Islet precursor cell (in vitro differentiated cells): ENCODE measurements at places on chromosomes 6 and 20.

DNA sequence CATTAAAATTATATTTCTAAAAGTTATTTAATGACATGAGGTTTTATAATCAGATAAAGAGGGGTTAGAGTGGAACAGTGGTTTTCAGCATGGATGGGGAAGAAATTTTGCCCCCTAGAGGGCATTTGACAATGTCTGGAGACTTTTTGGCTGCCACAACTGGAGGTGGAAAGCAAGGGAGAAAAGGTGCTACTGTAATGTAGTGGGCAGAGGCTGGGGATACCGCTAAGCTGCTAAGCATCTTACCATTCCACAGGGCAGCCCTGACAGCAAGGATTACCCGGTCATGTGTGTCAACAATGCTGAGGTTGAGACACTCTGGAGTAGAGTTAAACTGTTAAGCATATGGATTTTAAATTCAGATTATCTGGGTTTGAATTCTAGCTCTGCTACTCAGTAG lies 52.9 kb upstream of the FABP7 start:
- no peak for DNase-seq

GRCh38 chr6:53358440-53359094 lies 9.8 kb upstream of the ELOVL5 start:
- no peak for DNase-seq

DNA sequence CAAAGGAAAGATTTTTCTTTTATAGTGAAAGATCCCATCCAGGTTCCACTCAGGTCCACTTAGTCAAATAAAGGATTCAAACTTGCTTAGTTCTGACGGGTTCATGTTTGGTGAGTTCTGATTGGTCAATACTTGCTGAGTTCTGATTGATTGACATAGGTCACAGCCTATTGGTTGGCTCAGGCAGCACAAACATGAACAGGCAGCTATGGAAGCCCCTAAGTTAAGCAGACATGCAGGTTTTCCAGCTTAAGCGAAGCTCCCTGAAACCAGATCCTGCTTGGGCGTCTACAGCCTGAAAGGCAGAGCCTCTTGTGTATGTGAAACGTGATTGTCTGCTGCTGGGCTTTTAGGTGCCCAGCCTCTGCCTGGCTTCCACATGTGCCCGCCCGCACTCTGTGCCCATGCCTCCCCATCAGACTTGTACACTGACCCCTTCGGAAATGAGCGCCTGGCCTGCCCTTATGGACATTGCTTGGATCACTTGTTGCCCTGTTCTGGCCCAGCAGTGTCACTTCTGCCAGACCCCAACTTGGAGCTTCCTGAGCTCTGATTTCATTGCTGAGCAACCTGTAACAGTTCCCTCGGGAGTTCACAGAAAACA lies 45.4 kb upstream of the ECI2 start:
- no peak for DNase-seq

- peak; percentile 60 for DNase-seq
These were observed 542.9 kb upstream of the JAG1 start for GRCh38 chr20:11216451-11217314.

DNA sequence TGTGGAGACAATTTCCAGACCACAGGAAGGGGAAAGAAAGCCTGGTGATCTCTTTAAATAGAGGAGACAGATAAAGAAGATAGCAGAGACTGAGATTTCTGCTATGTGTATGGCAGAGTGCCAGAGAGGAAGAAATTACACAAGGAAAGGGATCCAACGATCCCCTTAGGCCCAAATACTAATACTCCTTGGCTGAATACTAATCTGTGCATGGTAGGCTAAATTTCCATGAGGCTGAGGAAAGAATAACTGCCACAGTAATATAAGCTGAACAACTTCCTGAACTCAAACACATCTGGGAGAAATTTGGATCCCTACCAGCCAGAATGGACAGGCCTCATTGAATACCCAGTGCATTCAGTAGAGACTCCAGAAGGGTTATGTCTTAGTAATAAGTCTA lies 83.3 kb upstream of the TNFAIP3 start:
- no peak for DNase-seq

DNA sequence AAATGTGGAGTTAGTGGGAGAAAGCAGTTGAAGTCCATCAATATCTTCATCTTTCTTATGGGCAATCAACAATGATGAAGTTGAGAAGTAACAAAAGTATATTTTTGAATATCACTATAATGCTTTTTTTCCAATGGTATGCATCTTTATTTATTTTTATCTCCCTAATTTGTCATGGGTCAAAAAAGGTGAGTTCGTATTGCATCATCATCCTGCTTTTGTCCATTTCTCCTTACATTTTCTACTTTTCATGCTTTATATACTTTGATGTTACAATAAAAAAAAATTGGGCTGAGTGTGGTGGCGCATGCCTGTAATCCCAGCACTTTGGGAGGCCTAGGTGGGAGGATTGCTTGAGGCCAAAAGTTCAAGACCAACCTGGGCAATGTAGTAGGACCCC lies 101.2 kb upstream of the STXBP5 start:
- DNase-seq, result no peak

DNA sequence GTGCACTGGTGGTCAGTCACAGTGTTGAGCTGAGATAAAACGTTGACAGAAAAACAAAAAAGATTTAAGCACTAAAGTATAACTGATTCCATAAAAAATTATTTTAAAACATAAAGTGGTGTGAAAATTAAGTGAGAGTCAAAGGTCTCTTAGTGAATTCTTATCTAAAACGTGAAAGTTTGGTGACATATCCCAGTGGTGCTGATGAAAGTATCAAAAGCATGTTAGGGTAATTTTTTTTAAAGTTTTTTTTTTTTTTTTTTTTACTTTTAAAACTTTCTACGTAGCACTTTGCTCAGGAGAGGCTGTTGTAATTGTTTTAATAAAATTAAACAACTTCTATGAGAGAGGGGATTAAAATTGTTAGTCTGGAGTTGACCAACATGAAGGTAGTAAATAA lies 65.6 kb upstream of the TMEM30A start:
- no peak for DNase-seq

GRCh38 chr6:129696843-129697242 lies 13.1 kb downstream of the ARHGAP18 start:
- DNase-seq, result no peak

DNA sequence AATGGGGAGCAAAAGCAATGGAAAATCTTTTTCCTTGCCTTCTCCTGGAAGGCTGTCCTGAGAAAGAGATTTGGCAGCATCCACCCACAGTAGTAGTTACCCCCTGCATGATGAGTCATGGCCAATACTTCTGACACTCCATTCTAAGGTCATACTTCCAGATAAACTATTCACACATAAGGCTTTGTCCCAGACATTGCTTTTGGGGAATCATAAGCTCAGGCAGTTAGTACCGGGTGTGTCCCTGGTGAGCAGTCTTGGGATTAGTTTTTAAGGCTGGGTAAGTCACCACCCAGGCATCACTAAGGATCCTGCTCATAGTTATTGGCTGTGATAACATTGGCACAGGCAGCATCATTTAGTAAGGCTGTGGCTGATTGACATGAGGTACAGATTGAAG lies 160.6 kb upstream of the GGTLC1 start:
- DNase-seq, result peak; percentile 25

DNA sequence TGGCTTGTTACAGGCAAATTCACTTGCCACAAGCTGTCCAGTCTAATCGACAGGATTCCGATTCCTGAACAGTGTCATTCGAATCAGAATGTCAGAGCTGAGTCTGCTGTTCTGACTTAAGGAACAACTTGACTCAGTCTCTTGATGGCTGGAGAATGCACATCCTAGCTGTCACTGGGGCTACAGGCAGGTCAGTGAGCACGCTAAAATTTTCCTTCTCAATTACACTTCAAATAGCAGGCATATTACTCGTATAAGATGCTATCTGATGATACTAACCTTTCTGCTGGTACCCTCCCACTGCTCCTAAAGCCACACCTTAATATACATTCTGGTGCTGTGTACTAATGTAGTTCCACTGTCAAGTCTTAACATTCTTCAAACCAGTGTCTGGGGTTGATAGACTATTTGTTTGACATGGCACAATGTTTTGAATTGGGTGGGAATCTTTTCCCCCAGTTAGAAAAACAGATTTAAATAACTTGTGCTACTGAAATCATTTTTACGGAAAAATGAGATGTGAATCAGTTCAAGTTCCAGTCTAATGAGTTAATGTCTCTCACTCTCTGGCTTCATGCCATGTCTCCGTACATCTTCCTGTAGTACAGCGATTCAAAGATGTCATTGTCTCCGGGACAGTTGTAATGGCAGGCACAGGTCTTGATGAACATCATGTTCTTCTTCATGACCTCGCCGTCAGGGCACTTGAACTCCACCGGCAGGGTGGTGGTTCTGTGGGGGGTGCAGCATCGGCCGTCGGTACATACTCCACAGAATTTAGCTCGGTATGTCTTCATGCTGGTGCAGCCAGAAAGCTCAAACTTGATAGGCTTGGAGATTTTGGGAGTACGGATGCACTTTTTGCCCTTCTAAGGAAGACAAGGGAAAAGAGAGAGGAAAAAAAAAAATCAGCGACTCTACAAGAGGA lies 2.2 kb downstream of the CCN2 start:
- peak; percentile 68 for DNase-seq

- no peak for DNase-seq
These were observed 131.4 kb downstream of the BMP2 start for GRCh38 chr20:6898928-6899327.

DNA sequence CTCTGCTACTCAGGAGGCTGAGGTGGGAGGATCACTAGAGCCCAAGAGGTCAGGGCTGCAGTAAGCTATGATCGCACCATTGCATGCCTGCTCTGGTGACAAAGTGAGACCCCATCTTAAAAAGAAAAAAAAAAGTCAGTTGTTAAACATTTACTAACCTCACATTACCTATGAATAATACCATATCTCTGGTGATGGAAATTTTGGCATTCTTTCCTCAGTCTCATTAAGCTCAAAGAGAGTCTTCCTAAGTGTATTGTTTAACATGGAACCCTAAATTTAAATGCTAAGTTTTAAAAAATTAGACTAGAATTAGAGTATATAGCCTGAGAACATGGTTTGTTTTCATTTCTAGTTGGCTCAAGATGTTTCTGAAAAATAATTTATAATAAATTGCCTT lies 11.3 kb upstream of the BFSP1 start:
- DNase-seq, result no peak

- peak; percentile 45 for DNase-seq
These were observed 1.2 kb downstream of the GGT7 start for GRCh38 chr20:34871320-34871926.

DNA sequence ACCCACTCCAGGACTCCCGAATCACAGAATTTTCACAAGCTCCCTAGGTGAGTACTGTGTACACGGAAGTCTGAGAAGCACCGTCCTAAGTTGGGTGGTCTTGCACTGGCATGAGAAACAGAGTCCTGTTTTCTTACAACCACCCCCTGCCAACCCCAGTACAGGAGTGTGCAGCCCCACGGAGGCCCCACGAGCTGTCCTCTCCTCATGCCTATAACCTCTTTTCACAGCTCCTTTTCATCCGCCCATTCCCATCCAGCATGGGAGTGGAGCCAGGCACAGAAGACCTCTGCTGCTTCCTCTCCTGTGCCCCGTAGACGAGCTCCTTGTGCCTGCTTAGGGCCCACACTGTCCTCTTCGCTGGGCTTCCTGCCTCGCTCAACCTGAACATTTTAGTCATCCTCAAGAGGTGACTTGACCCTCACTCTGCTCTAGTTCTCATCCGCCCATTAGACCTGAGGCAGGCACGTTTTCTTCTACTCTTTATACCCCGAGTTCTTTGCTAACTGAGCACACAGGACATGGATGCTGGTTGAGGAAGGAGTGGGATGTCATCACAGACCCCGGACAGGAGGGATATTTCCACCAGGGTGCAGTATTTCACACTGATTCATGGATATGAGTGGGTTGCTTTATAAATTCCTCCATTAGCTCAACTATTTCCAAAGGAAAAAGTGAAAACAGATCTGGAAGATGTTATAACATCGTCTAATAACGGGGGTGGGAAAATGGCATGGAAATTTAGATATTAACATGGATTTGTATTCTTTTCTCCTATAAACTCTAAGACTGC lies 160.5 kb downstream of the TTLL2 start:
- DNase-seq, result no peak

GRCh38 chr6:29490552-29490951 lies 2.8 kb upstream of the MAS1L start:
- no peak for DNase-seq

DNA sequence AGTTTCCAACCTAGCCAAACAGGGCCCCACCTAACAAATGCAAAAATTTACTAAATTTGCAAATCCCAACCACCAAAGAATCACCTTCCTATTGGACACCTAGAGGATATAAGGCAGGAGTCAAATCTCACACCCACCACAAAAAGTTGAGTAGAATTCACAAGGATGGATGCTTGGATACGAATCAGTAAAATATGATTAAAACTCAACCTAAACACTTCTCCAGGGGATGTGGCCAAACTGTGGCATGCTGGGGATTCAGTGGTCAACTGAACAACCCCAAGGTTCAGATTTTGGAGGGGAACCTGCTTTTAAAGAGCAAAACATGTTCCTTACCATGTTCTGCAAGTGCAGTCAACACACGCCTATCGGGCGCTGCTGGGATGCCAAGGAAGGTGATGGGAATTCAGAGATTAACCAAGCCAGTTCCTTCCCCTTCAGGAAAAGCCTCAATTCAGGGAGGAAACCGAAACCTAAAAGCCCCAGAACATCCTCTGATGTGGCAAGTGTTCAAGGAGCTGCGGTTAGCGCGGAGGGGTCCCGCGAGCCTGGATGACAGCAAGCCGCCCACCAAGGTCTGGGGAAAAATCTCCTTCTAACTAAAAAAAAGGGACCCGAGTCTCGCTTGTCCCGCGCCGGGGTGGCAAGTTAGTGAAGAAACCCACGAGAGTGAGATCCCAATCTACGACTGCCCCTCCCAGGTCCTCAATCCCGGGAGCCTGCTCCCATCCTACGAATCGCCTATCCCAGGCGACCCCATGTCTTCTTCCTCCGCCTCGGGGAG lies 902 bp downstream of the SAMHD1 start:
- no peak for DNase-seq

DNA sequence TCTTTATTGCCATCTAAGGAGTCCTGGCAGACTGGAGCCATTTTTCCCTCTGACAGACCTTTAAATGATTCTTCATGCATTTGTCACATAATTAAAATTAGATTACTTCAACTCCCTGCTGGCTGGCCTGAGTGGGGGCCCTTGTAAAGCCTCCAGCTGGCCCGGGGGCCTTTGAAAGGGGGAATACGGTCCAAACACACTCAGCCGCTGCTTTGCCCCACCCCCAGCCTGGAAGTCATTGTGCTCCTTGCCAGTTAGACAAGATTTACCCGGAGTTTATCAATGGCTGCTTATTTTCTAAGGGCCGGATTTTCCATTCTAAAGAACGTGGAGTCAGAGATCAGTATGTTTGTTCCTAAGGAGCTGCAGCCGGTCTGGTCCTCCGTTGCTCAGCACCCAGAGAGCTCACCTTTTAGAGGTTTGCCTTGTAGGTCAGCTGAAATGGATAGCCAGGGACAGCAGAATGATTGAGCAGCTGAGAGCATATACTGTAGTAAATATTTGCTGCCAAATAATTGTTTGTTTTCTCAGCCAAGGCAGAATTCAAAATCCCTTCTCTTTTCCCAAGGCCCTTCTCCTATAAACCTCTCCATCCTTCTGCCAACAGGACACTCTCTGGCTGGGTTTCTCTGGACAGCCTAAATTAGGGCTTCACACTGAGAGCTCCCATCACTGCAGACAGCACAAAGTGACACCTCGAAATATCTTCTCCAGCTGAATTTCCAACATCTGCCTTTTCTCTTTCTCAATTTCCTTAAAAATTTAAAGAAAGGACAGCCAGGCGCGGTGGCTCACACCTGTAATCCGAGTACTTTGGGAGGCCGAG lies 68.4 kb upstream of the RBM24 start:
- no peak for DNase-seq

- no peak for DNase-seq
These were observed 5.2 kb upstream of the VEGFA start for GRCh38 chr6:43764772-43765171.
